ENCODE measurements at places on chromosomes 2 and 18.
A peak's percentile ranks its signal among the peaks of the same experiment; 100 is the strongest.

- no peak for ATAC-seq
These were observed 99.8 kb upstream of the NEUROD1 start for GRCh38 chr2:181780047-181780651.

GRCh38 chr2:86392873-86393518 lies 48.2 kb upstream of the KDM3A start:
- ATAC-seq, result no peak

- peak; percentile 54 for ATAC-seq
These were observed 52.3 kb upstream of the ITGB6 start for GRCh38 chr2:160252278-160252887.

GRCh38 chr2:18791172-18791797 lies 201.9 kb upstream of the NT5C1B start:
- ATAC-seq, result peak; percentile 68

GRCh38 chr2:180763263-180763989 lies 217.0 kb upstream of the UBE2E3 start:
- no peak for ATAC-seq

- ATAC-seq, result no peak
These were observed 60.7 kb downstream of the INPP4A start for GRCh38 chr2:98505311-98505808.

GRCh38 chr18:33239298-33239697 lies 201.2 kb downstream of the CCDC178 start:
- ATAC-seq, result no peak

DNA sequence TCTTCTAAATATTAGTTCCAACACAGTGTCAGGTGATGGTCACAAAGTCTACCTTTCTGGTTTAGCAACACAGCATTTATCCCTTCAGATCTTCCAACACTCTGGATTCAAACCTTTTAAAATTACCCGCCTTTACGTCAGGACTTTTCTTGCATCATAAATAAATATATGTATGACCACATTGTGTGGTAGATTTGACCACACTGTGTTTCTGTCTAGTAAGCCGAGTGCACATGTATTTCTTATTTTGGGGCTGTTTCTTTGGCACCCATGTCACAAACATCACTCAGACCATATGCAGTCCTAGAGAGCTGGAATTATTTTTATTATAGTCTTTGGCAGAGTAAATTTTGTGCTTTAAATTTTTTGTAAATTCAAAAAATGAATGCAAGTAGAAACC lies 172.1 kb downstream of the ANKRD44 start:
- no peak for ATAC-seq

DNA sequence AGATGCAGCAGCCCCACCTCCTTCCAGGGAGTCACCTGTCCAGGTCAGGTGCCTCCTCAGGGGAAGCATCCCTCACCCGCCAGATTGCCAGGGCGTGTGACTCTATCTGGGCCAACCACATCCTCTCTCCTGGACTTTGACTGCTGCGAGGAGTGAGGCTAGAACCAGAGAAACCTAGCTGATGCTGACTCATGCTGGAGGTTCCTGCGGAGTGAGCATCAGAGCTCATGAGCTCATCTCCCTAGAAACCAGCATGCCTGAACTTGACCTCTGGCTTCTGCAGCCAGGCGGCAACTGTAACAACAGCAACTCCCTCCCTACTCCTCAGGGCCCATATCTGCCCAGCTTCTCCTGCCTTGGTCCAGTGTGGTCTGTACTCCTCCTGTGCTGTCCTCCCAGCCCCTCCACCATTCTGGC lies 28.3 kb upstream of the NT5DC4 start:
- peak; percentile 92 for ATAC-seq

DNA sequence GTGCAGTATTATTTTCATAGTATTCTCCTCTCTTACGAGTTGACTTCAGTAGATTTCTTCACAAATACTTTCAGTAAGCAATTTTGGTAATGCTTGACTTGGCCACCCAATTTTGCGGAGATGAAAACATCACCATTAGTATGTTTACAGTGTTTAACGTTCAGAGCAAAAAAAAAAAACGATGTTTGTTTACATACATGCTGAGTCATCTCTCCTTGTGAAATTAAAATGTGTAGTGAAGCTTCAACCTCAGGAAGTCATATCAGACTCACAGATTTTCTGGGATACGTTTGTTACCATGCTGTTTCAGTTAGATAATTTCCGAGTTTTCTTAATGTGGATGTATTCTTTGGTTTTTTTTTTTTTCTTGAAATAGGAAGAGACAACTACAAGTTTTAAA lies 100.1 kb downstream of the CTNNA2 start:
- no peak for ATAC-seq

GRCh38 chr2:21001988-21002813 lies 41.7 kb downstream of the APOB start:
- no peak for ATAC-seq

- no peak for ATAC-seq
These were observed 41.4 kb upstream of the EML4 start for GRCh38 chr2:42127425-42128424.

GRCh38 chr2:34305587-34305986 lies 706.5 kb upstream of the FAM98A start:
- no peak for ATAC-seq

GRCh38 chr2:120879431-120880295 lies 144.0 kb downstream of the GLI2 start:
- peak; percentile 16 for ATAC-seq

DNA sequence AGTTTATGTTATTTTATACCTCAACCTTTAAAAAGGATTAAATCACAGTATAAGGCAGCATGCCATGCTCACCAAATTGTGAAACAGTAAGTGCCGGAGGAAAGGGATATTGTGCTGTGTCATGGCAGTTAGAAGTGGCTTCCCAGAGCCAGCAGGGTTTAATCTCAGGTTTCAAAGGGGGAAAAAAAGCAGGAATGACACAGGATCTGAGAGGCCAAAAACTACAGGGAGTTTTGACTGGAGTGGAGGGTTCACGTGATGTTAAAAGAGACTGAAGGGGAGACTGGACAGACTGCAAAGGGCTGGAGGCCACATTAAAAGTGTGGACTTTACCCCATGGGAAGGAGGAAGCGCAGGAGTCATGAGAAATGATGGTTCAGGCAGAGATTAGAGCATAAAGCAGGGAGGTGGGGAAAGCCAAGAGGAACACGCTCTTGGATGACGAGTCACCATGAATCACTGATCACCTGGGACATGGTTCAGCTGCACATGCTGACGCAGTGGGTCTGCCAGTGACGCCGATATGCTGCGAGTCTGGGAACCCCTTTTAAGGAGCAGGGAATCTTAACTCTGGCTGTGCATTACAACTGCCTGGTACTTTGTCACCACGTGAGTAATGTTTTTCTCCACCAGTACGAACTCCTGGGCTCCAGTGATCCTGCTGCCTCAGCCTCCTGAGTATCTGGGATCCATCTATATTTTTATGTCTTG lies 6.1 kb downstream of the CHMP1B start:
- ATAC-seq, result peak; percentile 83

DNA sequence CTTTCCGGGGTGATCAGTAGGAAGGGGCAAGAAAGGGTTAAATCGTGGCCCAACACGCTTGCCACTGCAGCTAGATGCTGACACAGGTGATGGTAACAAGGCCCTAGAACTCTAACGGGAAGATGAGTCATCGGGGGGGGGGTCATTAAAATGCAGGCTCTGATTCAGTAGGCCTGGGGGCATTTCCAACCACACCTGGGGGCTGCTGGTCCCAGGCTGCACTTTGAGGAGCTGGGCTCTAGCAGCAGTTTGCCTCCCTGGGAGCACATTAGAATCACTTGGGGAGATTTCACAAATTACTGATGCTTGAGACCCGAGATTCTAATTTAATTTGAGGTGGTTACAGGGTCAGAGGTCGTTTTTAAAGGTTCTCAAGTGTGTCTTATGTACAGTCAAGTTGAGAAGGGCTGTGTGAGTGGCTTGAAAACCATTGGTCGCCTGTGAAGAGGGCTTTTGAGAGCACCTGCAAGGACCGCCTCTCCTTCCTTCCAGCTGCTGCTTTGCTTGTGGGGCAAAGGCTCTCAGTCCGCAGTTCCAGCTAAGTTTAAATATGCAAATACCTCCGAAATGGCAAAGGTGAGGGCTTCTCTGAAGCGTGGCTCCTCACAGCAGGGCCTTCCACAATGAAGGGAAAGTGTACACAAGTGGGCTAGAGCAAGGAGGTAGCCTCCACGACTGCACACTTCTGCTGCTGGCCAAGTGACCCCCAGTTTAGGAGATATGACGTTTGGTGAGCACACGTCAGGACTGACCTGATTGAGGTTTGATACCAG lies 128.0 kb upstream of the MSH6 start:
- no peak for ATAC-seq

- ATAC-seq, result no peak
These were observed 34.8 kb upstream of the EPAS1 start for GRCh38 chr2:46262248-46262938.

- no peak for ATAC-seq
These were observed 25.1 kb downstream of the BMP10 start for GRCh38 chr2:68846091-68846490.

- ATAC-seq, result peak; percentile 40
These were observed 51.1 kb downstream of the LPIN2 start for GRCh38 chr18:2961821-2962220.

DNA sequence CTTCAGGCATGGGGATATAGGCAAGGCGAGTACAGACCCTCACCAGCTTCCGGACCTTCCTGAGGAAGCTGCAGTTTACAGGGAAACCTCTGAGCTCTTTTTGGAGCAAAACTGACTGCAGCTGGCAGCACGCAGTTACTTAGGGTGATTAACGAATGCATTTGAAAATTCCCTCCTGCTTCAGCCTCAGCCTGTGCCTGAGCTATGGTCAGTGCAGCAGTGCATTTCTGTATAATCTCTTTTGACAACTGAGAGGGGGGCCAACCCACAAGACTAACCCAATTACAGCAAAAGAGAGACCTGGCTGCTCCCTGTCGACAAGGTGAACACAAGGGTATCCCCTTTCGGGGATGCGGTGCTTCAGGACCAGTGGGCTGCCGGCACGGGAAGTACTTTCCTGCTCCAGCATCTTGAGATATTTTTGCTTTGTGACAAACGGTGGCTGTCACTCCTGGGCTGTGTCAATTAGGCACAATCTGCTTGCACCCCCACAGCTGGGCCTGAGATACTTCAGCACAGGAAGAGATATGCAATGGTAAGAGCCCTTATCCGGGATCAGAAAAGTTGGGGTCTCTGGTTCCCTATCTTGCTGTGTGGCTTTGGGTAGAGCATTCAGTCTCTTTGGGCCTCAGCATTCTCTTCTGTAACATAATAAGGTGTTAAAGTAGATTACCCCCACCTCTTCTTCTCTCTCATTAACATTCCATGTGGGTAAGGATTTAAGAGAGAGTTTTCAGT lies 141.0 kb downstream of the TMEM17 start:
- ATAC-seq, result peak; percentile 21

DNA sequence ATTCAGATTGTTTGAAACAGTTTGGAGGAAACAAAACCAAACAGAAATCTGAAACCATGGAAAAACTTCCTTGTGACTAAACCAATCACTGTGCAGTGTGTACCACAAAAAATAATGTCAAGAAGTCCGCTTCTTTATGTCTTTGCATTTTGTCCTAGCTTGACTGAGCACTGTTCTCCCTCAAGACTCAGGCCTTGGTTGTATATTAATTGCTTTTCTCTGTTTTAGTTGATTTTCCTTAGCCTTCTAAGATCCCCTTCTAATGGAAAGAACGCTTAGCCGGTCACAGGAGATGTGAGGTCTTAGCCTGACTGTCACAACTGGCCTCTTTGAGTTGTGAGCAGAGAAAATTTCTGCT lies 56.6 kb downstream of the LCLAT1 start:
- no peak for ATAC-seq

DNA sequence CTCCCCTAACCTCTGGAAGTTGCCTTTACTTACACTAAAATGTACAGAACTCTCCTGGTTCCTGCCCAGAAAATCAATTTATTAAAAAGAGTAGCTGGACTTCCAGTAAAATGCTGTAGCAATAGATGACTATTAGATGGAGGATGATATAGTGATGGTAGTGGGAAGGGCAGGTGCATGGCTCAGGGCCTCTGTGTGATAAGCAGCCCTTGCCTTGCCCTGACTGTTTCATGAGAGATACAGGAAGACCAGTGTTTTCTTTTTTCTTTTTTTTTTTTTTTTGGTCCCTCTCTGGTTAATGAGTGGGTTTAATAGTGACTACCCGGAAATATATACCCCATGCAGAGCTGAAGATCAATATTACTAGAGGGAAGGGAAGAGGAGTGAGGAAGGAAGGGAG lies 48.7 kb upstream of the NEDD4L start:
- ATAC-seq, result no peak

DNA sequence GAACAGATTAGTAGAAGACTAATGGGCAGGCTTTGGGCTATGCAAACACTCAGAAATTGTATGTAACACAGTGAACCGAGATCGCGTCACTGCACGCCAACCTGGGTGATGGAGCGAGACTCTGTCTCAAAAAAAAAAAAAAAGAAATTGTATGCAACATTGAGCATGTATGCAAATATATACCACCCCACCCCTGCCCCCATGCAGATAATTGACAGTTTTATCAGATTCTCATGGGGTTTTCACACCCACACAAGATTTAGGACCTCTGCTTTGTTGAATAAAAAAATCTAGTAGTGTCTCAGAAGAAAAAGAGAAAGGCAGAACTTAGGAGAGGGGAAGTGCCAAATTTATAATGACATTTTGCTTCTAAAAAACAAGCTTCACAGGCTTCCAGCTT lies 131.6 kb upstream of the FN1 start:
- ATAC-seq, result no peak

GRCh38 chr2:215535125-215535668 lies 99.3 kb upstream of the FN1 start:
- ATAC-seq, result no peak

GRCh38 chr2:96801786-96802595 lies 14.1 kb upstream of the CNNM3 start:
- no peak for ATAC-seq

GRCh38 chr2:131046028-131046917 lies 47.0 kb downstream of the FAM168B start:
- ATAC-seq, result no peak

DNA sequence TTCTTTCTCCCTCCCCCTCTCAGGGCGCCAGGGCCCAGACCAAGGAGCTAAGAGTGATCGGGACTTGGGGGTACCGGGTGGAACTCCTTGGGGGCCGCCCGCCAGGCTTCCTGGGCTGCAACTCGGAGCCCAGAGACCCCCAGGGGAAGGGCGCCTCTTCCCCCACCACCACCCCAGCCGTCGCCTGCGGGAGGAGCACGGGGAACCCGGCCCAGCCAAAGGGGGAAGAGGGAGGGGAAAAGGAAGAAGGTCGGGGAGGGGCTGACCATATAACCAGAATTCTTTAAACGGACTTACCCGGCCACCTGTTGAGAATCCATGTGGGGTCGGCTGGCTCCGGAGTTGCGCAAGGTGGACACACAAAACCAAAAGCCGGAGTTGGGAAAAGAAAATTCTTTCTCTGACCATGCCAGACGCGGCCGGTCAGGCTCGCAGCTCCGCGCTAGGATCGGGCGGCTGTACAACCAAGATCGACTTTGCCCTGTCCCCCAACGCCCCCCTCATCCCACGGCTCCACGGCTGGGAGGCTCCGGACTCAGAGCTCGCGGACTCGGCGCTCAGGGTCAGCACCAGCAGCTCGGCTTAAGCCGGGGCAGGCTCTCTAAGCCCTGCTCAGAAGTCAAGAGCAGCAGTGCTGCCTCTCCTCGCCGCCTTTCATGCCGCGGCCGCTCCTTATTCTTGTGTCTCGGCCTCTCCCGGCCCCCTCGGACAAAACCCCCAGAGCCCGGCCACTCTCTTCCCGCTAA lies 6.3 kb upstream of the SIX3 start:
- ATAC-seq, result peak; percentile 66

- ATAC-seq, result no peak
These were observed 26.1 kb upstream of the MMADHC start for GRCh38 chr2:149613704-149614103.

- 0 out of 3 replicates have a peak, but pooled peaks have one; percentile 36 for ATAC-seq
These were observed 1111.0 kb upstream of the SLC39A10 start for GRCh38 chr2:194545978-194546377.

- no peak for ATAC-seq
These were observed 24.8 kb downstream of the MAP3K2 start for GRCh38 chr2:127362971-127363370.

Measured in SK-N-SH treated with all-trans-retinoic acid at 6 μM for 48 hours (cell line).